ENCODE measurements at places on chromosomes 11 and 22. TPM values are rescaled to one million over a fixed set of nuclear protein-coding genes. Genes with fewer than 3 reads are reported as not detected.

KCNJ11 gene
- total RNA-seq: 0.67 TPM

- no peak for DNase-seq
Observed at GRCh38 chr22:42769574-42770447, 49.1 kb upstream of the A4GALT start.

DNA sequence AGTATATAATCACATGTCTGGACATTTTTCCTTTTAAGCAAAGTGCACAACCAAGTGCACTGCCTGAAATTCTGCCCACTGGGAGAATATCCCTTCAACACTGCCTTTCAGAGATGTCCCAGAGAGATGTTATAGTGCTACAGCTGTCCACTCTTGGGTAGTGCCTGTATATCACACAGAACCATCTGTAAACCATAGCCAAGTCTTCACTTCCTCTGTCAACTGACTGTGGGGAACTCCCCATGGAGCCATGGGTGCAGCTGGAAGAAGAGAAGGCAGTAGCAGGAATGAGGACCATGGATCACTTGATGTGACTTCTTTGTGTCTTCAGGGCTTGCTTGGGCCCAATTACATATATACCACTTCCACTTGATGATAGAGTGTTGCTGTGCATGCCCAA is 44.6 kb upstream of the LIN7C start:
- DNase-seq: no peak

- no peak for DNase-seq
Observed at GRCh38 chr22:19196841-19197612, 18.5 kb upstream of the SLC25A1 start.

- DNase-seq: no peak
Observed at GRCh38 chr22:32208681-32209080, 3.8 kb upstream of the RFPL2 start.

DNA sequence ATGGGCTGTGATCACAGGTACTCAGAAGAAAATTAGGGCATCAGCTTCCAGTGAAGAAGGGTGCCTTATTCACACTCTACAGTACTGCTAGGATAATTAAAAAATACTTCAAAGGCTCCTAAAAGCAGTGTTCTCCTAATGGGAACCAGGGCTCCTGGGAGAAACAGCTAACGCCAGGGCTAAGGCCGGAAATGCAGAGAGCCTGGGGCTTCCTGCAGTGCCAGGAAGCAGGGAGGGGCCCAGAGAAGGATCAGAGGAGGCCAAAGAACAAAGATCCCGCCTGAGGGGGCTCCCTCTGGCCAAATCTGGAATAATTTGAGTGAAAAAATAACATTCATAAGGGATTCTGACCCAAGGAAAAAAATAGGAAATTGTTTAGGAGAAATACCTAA is 27.5 kb downstream of the TOLLIP start:
- no peak for DNase-seq
